WTC11 (cell line): ENCODE measurements at places on chromosomes 3 and 15. TPM values are rescaled to one million over a fixed set of nuclear protein-coding genes. Genes with fewer than 3 reads are reported as not detected.

- no peak overlapping the region for H3K27ac ChIP-seq
- no peak for DNase-seq
- H3K4me1 ChIP-seq, result peaks cover 18% of the 10 kb centered on the region
- H3K27me3 ChIP-seq, result peaks cover 46% of the 10 kb centered on the region
- H3K36me3 ChIP-seq, result no peaks in the 10 kb centered on the region
Measured at GRCh38 chr3:38039899-38040261, 872 bp downstream of the DLEC1 start.

GRCh38 chr15:74422652-74423430 lies 10.9 kb downstream of the SEMA7A start:
- H3K27me3 ChIP-seq, result no peaks in the 10 kb centered on the region
- no peaks in the 10 kb centered on the region for H3K36me3 ChIP-seq
- H3K27ac ChIP-seq, result peak overlapping the region; percentile 71; the same call in 1 of the 2 replicates
- peaks cover 37% of the 10 kb centered on the region for H3K4me1 ChIP-seq

GRCh38 chr3:162134571-162134970 lies 638.0 kb downstream of the OTOL1 start:
- no peak overlapping the region for H3K27ac ChIP-seq
- no peak overlapping the region for H3K4me3 ChIP-seq
- DNase-seq, result no peak
- no peaks in the 10 kb centered on the region for H3K27me3 ChIP-seq
- no peaks in the 10 kb centered on the region for H3K4me1 ChIP-seq
- H3K36me3 ChIP-seq, result no peaks in the 10 kb centered on the region

DNA sequence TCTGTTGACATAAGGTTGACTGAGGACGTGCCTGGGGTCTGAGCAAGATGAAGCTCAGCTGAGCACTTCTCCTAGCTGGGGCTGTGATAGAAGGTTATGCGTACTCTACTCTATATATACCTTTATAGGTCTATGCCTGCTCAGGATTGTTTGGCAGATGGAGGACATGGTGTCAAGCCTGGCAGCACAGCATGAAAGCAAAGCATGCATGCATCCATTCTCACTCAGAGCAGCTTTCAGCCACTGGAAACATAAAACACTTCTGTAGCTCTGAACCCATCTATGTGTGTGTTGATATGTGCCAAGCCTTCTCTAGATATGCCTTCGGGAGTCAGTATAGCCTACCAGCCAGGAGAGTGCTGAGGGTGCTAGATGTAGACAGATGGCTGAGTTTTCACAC lies 142.3 kb upstream of the NUDT16 start:
- no peaks in the 10 kb centered on the region for H3K27me3 ChIP-seq
- H3K36me3 ChIP-seq, result no peaks in the 10 kb centered on the region
- H3K27ac ChIP-seq, result no peak overlapping the region
- DNase-seq, result no peak
- H3K4me3 ChIP-seq, result no peak overlapping the region
- H3K4me1 ChIP-seq, result 0 out of 2 replicates have a peak, but pooled peaks cover 2% of the 10 kb centered on the region

- H3K36me3 ChIP-seq, result no peaks in the 10 kb centered on the region
- H3K4me3 ChIP-seq, result no peak overlapping the region
- peak overlapping the region; percentile 13; the same call in 1 of the 2 replicates for H3K27ac ChIP-seq
- peaks cover 14% of the 10 kb centered on the region for H3K4me1 ChIP-seq
- no peaks in the 10 kb centered on the region for H3K27me3 ChIP-seq
Measured at GRCh38 chr3:154184582-154184981, 63.4 kb downstream of the ARHGEF26 start.

- H3K27ac ChIP-seq, result no peak overlapping the region
- peaks cover 27% of the 10 kb centered on the region for H3K36me3 ChIP-seq
- H3K27me3 ChIP-seq, result no peaks in the 10 kb centered on the region
- DNase-seq, result no peak
- H3K4me3 ChIP-seq, result no peak overlapping the region
- no peaks in the 10 kb centered on the region for H3K4me1 ChIP-seq
Measured at GRCh38 chr3:53100818-53101466, 29.3 kb downstream of the RFT1 start.

SLITRK3 gene
- total RNA-seq, result 4.4 to 5.4 TPM (median 5.2 TPM) in 3 replicates

KLHL40 gene
- not detected in 3 replicates for total RNA-seq

DNA sequence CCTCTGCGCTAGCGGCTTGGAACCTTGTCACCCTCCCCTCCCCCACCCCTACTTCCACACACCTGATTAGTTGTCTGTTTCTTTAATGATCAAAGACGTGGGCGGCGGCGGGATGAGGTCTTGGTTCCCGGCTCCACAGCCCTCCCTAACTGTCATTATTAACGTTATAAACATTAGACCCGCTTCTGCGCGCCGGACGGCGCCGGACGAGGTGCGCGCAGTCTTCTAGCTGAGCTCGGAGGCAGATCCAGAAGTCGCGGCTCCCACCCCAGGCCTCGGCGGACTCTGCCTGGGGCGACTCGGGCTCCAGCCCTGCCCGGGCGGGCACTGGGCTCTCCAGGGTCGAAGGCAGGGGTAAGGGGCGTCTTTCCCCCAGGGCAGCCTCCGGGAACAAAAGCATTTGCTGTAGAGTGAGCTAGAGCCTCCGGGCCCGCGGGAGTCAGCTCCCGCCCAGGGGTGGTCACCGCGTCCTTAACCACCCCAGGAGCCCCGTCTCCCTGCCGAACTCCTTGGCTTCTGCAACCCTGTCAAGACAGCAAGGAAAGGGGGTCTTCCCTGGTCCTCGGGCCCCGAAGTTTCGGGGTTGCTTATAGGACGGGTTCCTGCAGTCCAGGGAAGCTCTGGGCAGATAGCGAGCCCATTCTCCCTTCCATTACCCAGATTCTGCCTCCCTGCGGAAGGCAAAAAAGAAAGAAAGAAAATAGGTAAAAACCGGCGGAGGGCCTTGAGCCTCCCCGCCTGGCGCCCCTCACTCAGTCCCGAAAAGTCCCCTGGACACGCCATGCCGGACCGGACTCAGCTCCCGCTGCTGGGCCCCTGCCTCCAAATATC lies 2.2 kb upstream of the ISLR2 start:
- no peak for DNase-seq
- H3K27me3 ChIP-seq, result peaks cover 82% of the 10 kb centered on the region
- H3K36me3 ChIP-seq, result no peaks in the 10 kb centered on the region; the same call in 1 of the 2 replicates
- peak overlapping the region; percentile 73 for H3K4me3 ChIP-seq
- peaks cover 59% of the 10 kb centered on the region for H3K4me1 ChIP-seq
- H3K27ac ChIP-seq, result no peak overlapping the region

CCNB2 gene
- 93.3 to 101 TPM (median 98.8 TPM) in 3 replicates for total RNA-seq

DNA sequence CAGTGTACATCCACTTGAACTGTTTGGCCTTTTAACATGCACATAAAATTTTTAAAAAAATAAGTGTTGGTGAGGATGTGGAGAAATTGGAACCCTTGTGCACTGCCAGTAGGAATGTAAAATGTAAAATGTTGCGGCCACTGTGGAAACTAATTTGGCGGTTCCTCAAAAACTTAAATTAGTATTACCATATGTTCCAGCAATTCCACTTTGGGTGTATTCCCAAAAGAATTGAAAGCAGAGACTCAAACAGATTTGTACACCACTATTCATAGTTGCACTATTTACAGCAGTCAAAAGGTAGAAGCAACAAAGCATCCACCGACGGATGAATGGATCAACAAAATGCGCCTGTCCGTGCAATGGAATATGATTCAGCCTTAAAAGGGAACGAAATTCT lies 55.2 kb upstream of the SEC61A1 start:
- H3K36me3 ChIP-seq, result no peaks in the 10 kb centered on the region
- H3K4me1 ChIP-seq, result peaks cover 8% of the 10 kb centered on the region
- no peak for DNase-seq
- H3K4me3 ChIP-seq, result no peak overlapping the region

- no peak overlapping the region for H3K27ac ChIP-seq
- peaks cover 25% of the 10 kb centered on the region for H3K4me1 ChIP-seq
- H3K4me3 ChIP-seq, result no peak overlapping the region
- no peak for DNase-seq
- H3K36me3 ChIP-seq, result 0 out of 2 replicates have a peak, but pooled peaks cover under 1% of the 10 kb centered on the region
Measured at GRCh38 chr3:13716540-13717221, 163.2 kb downstream of the WNT7A start.

DNA sequence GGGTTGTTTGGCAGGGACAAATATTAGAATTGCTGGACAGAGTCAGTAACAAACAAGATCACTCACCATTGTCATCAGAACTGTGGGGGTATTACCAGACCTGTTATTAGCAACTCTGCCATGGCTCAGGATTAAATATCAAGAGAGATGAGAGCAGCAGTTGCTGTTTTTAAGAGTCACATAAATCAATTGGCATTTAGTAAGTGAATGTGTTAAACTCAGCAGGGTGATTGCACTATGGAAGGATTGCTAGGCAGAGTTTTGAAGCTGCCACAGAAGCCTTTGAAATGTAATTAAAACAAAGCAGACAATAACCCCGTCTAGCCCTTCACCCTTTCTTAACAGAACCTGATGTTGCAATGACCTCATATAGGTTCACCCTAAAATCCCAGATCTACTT lies 238.8 kb downstream of the GAP43 start:
- peaks cover 28% of the 10 kb centered on the region for H3K27me3 ChIP-seq
- H3K4me1 ChIP-seq, result peaks cover 79% of the 10 kb centered on the region
- no peaks in the 10 kb centered on the region for H3K36me3 ChIP-seq
- H3K4me3 ChIP-seq, result no peak overlapping the region
- no peak overlapping the region for H3K27ac ChIP-seq

DNA sequence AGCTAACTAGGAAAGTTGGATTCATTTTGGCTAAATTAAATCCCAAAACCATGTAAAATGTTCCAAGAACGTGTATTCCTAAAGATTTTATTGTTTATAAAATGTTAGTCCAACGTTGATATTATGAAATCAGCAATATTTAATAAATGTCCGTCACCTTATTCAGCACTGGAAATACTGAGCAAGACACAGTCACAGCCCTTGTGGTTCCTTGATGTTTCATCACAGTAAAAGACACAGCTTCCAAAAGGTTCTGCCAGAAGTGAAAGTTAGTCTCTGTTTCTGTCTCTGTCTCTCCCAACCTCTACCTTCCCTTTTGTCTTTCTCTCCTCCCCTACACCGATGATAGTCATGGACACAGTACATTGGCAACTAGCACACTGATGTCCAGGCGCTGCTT lies 82.2 kb upstream of the BOC start:
- no peaks in the 10 kb centered on the region for H3K36me3 ChIP-seq
- no peak overlapping the region for H3K27ac ChIP-seq
- no peaks in the 10 kb centered on the region; the same call in 1 of the 2 replicates for H3K27me3 ChIP-seq
- no peak for DNase-seq
- H3K4me3 ChIP-seq, result no peak overlapping the region
- peaks cover 3% of the 10 kb centered on the region; the same call in 1 of the 2 replicates for H3K4me1 ChIP-seq

ALS2CL gene
- 10.2 to 12.6 TPM (median 11.5 TPM) in 3 replicates for total RNA-seq

- peaks cover 65% of the 10 kb centered on the region for H3K4me1 ChIP-seq
- H3K27ac ChIP-seq, result peak overlapping the region; percentile 33; the same call in 1 of the 2 replicates
- H3K36me3 ChIP-seq, result no peaks in the 10 kb centered on the region
- no peak for DNase-seq
- H3K4me3 ChIP-seq, result no peak overlapping the region
- H3K27me3 ChIP-seq, result no peaks in the 10 kb centered on the region
Measured at GRCh38 chr3:155876037-155876436, 5.6 kb downstream of the GMPS start.

GRM7 gene
- 0.11 to 0.42 TPM (median 0.39 TPM) in 3 replicates for total RNA-seq

DNA sequence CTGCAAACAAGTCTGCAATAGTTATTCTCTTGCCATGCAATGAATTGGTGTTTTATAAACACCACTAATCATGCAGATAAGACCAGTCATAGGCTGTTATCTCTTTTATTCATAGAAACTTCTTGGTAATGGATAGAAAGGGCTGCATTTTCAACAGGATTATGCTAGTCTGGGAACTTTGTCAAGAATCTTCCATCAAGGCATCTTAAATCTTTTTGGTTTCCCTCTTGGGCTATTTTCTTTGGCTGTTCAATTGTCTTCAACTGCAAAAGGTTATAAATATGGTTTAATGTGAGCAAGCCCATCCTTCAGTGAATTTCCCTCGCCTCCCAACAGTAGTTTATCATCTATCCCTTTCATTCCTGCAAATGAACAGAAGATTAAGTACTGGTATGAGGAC lies 59.0 kb upstream of the MINAR1 start:
- H3K4me1 ChIP-seq, result peaks cover 63% of the 10 kb centered on the region
- peaks cover 5% of the 10 kb centered on the region for H3K27me3 ChIP-seq
- no peak overlapping the region; the same call in 1 of the 2 replicates for H3K27ac ChIP-seq
- no peak overlapping the region for H3K4me3 ChIP-seq
- no peak for DNase-seq
- H3K36me3 ChIP-seq, result peaks cover 7% of the 10 kb centered on the region

PRRT3 gene
- total RNA-seq, result 9.2 to 11.5 TPM (median 11.4 TPM) in 3 replicates

GRCh38 chr15:94749811-94750617 lies 518.7 kb downstream of the MCTP2 start:
- peaks cover 40% of the 10 kb centered on the region for H3K36me3 ChIP-seq
- DNase-seq, result no peak
- H3K4me3 ChIP-seq, result no peak overlapping the region
- H3K27ac ChIP-seq, result no peak overlapping the region
- H3K27me3 ChIP-seq, result peaks cover 7% of the 10 kb centered on the region; the same call in 1 of the 2 replicates

MELTF gene
- total RNA-seq, result 7.3 to 9.5 TPM (median 8.7 TPM) in 3 replicates

IL12A gene
- 0.69 to 1.0 TPM (median 0.69 TPM) in 3 replicates for total RNA-seq

- no peak overlapping the region for H3K4me3 ChIP-seq
- H3K27me3 ChIP-seq, result no peaks in the 10 kb centered on the region
- H3K4me1 ChIP-seq, result no peaks in the 10 kb centered on the region
- H3K27ac ChIP-seq, result no peak overlapping the region
- peaks cover 5% of the 10 kb centered on the region; the same call in 1 of the 2 replicates for H3K36me3 ChIP-seq
Measured at GRCh38 chr3:12148183-12148940, 10.3 kb downstream of the TIMP4 start.

DNA sequence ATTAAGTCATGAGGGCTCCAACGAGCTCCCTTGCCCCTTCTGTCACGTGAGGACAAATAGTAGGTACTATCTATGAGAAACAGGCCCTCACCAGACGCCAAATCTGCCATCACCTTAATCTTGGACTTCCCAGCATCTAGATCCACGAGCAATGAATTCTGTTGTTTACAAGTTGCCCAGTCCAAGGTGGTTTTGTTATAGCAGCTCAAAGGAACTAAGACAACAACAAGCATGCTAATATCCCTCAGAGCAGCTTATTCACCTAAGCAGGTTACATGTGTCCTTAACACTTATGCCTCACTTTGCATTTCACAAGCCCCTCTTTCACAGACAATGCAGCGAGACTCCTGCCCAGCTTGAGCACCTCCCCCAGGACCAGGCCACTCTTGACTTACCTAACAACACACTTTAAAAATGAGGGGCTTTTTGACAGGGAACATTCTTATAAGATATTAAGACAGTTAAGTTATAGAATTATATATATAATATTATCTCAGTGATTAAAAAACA lies 219.5 kb downstream of the PLCH1 start:
- H3K27me3 ChIP-seq, result no peaks in the 10 kb centered on the region
- no peak overlapping the region for H3K4me3 ChIP-seq
- H3K4me1 ChIP-seq, result peaks cover 16% of the 10 kb centered on the region
- H3K27ac ChIP-seq, result peak overlapping the region; percentile 41; the same call in 1 of the 2 replicates
- no peak for DNase-seq

- DNase-seq, result peak; percentile 35
- H3K36me3 ChIP-seq, result peaks cover 11% of the 10 kb centered on the region
- peak overlapping the region; percentile 95 for H3K27ac ChIP-seq
- no peaks in the 10 kb centered on the region; the same call in 1 of the 2 replicates for H3K27me3 ChIP-seq
- peak overlapping the region; percentile 17 for H3K4me3 ChIP-seq
Measured at GRCh38 chr3:187519428-187519890, 150.7 kb downstream of the SST start.

FSIP1 gene
- 0.55 to 0.61 TPM (median 0.60 TPM) in 3 replicates for total RNA-seq
